ENCODE measurements at places on chromosomes 4 and X.

DNA sequence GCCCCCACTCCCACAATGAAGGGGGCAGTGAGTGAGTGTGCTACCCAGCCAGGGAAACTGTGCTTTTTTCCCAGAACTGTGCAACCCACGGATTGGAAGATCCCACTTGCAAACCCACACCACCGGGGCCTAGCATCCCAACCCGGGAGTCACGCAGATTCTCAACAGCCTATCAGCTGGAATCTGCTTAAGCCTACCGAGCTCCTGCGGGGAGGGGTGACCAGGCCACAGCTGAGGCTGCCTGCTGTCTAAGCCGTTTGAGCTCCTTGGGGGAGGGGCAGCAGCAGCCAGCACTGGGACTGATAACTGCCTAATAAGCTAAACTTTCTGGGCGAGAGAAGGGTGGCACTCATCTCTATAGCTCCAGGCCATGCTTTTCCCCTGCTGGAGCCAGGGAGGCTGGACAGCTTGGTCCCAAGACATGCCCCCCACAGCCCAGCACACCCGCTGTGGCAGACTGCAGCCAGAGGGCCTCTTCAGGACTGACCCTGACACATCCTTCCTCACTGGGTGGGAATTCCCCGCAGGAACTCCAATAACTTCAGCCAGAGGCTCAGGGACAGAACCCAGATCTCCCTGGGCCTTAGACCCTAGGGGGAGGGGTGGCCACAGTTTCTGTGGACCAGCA, 161.3 kb upstream of the MAGEB18 start:
- H3K4me1 ChIP-seq: no peaks in the 10 kb centered on the region
- no peaks in the 10 kb centered on the region for H3K27me3 ChIP-seq
- H3K27ac ChIP-seq: no peak overlapping the region

GRCh38 chrX:34521563-34521962, 135.5 kb downstream of the TMEM47 start:
- H3K36me3 ChIP-seq: no peaks in the 10 kb centered on the region
- H3K27ac ChIP-seq: no peak overlapping the region
- H3K4me1 ChIP-seq: no peaks in the 10 kb centered on the region
- no peak for DNase-seq
- H3K4me3 ChIP-seq: no peak overlapping the region

DNA sequence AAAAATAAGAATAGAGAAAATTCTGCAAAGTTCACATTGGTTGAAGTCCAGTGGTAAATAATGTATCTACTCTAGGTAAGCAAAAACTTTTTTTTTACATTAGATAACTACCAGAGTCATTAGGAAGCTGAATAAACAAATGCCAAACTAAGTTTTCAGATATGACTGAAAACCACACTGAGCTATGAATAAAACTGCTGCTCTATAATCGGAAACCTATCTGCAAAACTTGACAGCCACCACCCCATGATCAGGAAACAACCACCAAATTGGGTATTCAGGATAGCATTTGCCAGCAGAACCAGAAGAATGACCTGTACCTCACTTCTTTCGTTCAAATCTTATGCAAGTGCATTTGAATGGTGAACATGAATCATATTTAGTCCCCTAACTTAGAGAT, 173.0 kb upstream of the TET2 start:
- H3K36me3 ChIP-seq: no peaks in the 10 kb centered on the region
- DNase-seq: no peak
- no peak overlapping the region for H3K4me3 ChIP-seq
- no peak overlapping the region for H3K27ac ChIP-seq

- H3K36me3 ChIP-seq: no peaks in the 10 kb centered on the region
- no peak for DNase-seq
- H3K4me1 ChIP-seq: no peaks in the 10 kb centered on the region
- H3K27me3 ChIP-seq: no peaks in the 10 kb centered on the region
Observed at GRCh38 chrX:134847133-134847532, 143.7 kb upstream of the SMIM10 start.

GRCh38 chr4:183171484-183172267, 72.6 kb downstream of the WWC2 start:
- no peaks in the 10 kb centered on the region for H3K4me1 ChIP-seq
- H3K27ac ChIP-seq: no peak overlapping the region
- H3K36me3 ChIP-seq: no peaks in the 10 kb centered on the region
- no peak for DNase-seq

DNA sequence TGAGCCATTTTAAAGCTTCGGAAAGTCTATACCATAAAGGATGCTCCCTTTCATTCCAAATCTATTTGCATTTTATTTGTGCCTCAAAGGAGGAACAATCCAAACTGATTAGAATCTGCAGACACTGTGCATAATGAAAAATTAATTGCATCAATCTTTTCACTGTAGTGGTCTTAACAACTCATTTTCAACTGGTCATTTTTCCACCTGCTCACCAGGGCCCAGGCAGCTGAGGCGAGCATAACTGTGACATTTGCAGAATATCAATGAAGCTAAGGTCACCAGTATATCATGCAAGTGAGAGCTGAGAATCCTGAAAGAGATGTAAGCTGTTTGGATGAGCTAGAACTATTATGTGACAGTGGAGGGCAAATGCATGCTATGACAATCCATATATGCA, 387.3 kb upstream of the TECRL start:
- no peak for DNase-seq
- no peak overlapping the region for H3K4me3 ChIP-seq
- H3K27ac ChIP-seq: no peak overlapping the region
- H3K27me3 ChIP-seq: no peaks in the 10 kb centered on the region

DNA sequence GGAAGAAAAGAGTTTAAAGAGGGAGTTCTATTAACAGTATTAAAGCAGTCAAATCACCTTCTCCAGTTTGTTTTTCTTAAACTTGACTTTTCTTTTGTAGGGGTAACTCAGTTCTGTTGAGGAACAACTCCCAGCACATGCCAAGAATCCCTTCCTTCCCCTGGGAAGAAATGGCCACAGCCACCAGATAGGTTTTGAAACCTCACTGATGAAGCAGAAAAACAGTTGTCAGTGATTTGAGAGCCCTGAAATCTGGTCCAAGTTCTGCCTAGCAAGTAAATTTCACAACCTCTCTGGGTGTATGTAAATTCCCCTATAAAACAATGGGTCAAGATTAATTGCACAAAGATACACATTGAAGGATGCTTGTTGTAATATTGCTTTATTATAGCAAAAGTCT, 167.1 kb downstream of the DHX15 start:
- H3K4me1 ChIP-seq: no peaks in the 10 kb centered on the region
- H3K27ac ChIP-seq: no peak overlapping the region
- H3K4me3 ChIP-seq: no peak overlapping the region
- H3K36me3 ChIP-seq: no peaks in the 10 kb centered on the region
- H3K27me3 ChIP-seq: no peaks in the 10 kb centered on the region
- DNase-seq: no peak

- no peaks in the 10 kb centered on the region for H3K27me3 ChIP-seq
- H3K4me3 ChIP-seq: no peak overlapping the region
- no peak for DNase-seq
- no peaks in the 10 kb centered on the region for H3K4me1 ChIP-seq
Observed at GRCh38 chr4:20367446-20367845, 115.7 kb downstream of the SLIT2 start.

- H3K4me1 ChIP-seq: peaks cover 15% of the 10 kb centered on the region
- no peak overlapping the region for H3K27ac ChIP-seq
- no peak overlapping the region for H3K4me3 ChIP-seq
- H3K36me3 ChIP-seq: no peaks in the 10 kb centered on the region
- DNase-seq: peak; percentile 42
- peaks cover 8% of the 10 kb centered on the region for H3K27me3 ChIP-seq
Observed at GRCh38 chrX:373641-374471, 12.9 kb downstream of the PPP2R3B start.

GRCh38 chr4:48645225-48645794, 134.8 kb downstream of the FRYL start:
- H3K4me1 ChIP-seq: no peaks in the 10 kb centered on the region
- no peaks in the 10 kb centered on the region for H3K27me3 ChIP-seq
- H3K4me3 ChIP-seq: no peak overlapping the region
- DNase-seq: no peak
- no peaks in the 10 kb centered on the region for H3K36me3 ChIP-seq

- no peaks in the 10 kb centered on the region for H3K27me3 ChIP-seq
- H3K36me3 ChIP-seq: no peaks in the 10 kb centered on the region
- H3K27ac ChIP-seq: no peak overlapping the region
- no peak overlapping the region for H3K4me3 ChIP-seq
- DNase-seq: no peak
- peaks cover 14% of the 10 kb centered on the region for H3K4me1 ChIP-seq
Observed at GRCh38 chr4:1344696-1345095, 2.3 kb upstream of the UVSSA start.

DNA sequence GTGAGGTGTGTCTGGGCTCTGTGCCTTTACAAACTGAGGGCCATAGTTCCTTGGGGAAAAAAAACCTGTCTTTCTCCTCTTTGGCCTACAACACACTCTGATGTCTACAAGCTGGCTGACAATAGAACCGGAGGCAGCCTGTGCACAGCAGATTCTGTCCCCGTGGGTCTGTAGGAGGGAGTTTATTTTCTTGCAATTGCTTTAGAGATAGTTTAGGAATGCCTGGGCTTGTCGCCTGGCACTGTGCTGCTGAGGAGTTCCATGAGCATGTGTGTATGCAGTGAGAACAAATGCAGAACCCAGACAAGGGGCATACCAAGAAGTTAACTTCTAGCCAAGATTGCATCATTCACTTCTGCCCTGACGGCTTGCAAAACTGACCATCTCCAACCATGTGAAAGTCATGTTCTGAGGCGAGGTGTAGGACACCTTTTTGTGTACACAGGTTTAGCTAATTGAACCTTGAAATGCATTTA, 54.1 kb downstream of the CCNI start:
- no peak overlapping the region for H3K27ac ChIP-seq
- peaks cover 10% of the 10 kb centered on the region for H3K36me3 ChIP-seq
- H3K4me3 ChIP-seq: no peak overlapping the region
- DNase-seq: no peak
- no peaks in the 10 kb centered on the region for H3K27me3 ChIP-seq
- H3K4me1 ChIP-seq: no peaks in the 10 kb centered on the region

GRCh38 chrX:69616457-69617203, 717 bp downstream of the EDA start:
- no peaks in the 10 kb centered on the region for H3K36me3 ChIP-seq
- no peaks in the 10 kb centered on the region for H3K4me1 ChIP-seq
- DNase-seq: peak; percentile 0
- H3K4me3 ChIP-seq: peak overlapping the region; percentile 43
- H3K27me3 ChIP-seq: no peaks in the 10 kb centered on the region
- peak overlapping the region; percentile 14 for H3K27ac ChIP-seq

DNA sequence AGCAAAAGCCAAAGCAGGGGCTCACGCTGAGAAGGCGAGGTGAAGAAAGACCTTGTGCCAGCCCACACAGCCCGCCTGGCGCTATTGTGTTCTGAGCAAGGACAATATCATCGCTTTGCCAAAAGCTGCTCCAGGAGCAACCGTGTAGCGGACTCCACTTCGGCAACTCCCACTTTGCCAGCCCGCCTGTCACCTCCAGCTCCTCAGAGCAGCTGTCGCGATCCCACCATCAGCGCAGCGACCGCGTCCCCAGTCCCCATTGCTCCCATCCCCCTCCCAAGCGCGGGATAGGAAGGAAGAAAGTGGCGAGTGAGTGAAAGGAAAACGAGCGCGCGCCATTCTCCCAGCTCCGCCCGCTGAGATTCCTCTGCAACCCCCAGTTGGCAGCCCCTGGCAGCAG, 759 bp downstream of the ZC4H2 start:
- no peaks in the 10 kb centered on the region for H3K27me3 ChIP-seq
- peak overlapping the region; percentile 62 for H3K4me3 ChIP-seq
- H3K36me3 ChIP-seq: no peaks in the 10 kb centered on the region
- DNase-seq: peak; percentile 7
- H3K4me1 ChIP-seq: peaks cover 3% of the 10 kb centered on the region

DNA sequence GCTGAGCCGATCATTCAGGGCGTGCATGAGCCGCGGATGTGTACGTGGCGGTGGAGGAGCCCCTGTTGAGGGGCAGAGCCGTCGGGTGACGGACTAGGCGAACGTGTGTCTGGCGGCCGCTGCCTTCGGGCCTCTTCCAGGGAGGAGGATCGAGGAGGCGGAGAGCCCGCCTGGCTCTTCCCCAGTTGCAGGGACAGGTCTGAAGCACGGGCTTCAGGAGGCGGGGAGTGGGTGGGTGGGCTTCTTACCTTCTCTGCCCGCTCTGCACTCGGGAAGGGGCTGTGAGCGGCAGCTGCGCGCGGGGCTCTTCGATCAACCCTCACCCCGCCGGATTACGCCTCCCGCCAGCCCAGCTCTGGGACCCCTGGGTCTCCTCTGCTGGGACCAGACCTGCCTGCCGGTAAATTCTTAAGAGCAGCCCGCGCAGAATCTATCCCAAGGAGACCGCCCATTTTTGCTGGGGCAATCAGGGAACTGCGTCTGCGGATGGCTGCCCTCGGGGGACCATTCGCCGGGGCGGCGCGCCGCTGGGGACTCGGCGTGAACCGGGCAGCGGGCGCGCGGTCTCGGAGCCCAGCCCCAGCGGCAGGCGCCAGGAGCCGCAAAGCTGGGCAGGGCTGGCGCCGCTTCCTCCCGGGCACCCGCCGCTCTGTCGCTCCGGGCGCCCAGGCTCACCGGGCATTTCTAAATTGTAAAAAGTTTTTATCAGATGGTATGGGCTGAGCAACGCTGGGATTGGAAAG, 4.9 kb downstream of the PLAC8 start:
- H3K36me3 ChIP-seq: peaks cover 10% of the 10 kb centered on the region
- H3K27me3 ChIP-seq: no peaks in the 10 kb centered on the region
- DNase-seq: no peak
- H3K4me1 ChIP-seq: peaks cover 28% of the 10 kb centered on the region

- no peaks in the 10 kb centered on the region for H3K27me3 ChIP-seq
- DNase-seq: no peak
- H3K27ac ChIP-seq: no peak overlapping the region
- peaks cover 21% of the 10 kb centered on the region for H3K36me3 ChIP-seq
- H3K4me3 ChIP-seq: no peak overlapping the region
Observed at GRCh38 chrX:2412131-2412530, 88.6 kb downstream of the DHRSX start.

DNA sequence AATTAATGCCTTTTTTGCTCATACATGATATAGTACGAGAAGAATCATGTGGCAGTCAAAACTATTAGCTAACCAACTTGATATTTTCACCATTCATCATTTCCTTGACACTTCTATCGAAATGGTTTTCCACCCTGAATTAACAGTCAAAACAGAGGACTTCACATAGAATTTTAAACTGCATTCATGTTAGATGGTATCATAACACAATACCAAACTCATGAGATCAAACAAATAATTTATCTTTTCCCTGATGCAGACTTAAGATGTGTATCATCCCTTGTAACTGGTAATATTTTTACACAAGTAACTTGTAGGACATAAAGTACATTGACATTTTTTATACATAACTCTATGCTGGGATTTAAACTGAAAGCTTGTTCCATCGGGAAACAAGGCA, 18.2 kb upstream of the ANTXR2 start:
- H3K27ac ChIP-seq: no peak overlapping the region
- no peak for DNase-seq
- no peaks in the 10 kb centered on the region for H3K36me3 ChIP-seq
- no peaks in the 10 kb centered on the region for H3K27me3 ChIP-seq
- no peaks in the 10 kb centered on the region for H3K4me1 ChIP-seq

DNA sequence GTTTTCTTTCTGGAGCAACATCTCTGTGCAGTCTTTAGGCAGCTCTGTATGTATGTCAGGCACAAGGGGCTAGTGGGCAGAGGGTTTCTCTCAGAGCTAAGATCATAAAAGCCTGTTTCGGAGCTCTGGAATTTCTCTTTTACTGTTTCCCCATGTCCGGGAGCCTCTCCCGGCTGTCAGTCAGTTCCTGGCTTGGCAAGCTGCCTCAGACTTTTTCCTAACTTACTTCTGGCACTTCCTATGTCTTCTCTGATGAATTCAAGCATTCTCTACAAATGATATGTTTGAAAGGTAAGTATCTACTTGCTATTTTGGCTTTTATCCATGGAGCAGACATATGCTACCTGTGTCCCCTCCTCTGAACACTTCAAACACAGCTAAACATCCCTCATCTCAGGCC, 129.3 kb upstream of the PGRMC2 start:
- no peak overlapping the region for H3K4me3 ChIP-seq
- H3K36me3 ChIP-seq: no peaks in the 10 kb centered on the region
- no peaks in the 10 kb centered on the region for H3K4me1 ChIP-seq
- H3K27ac ChIP-seq: no peak overlapping the region
- DNase-seq: no peak

Measured in naive thymus-derived CD4-positive, alpha-beta T cell (primary cell).